ENCODE measurements at places on chromosomes 5 and 9.
A peak's percentile ranks its signal among the peaks of the same experiment; 100 is the strongest.

- no peak for DNase-seq
Observed at GRCh38 chr9:97711223-97711626, 14.1 kb upstream of the XPA start.

- DNase-seq = no peak
Observed at GRCh38 chr5:72394688-72395087, 74.5 kb downstream of the PTCD2 start.

DNA sequence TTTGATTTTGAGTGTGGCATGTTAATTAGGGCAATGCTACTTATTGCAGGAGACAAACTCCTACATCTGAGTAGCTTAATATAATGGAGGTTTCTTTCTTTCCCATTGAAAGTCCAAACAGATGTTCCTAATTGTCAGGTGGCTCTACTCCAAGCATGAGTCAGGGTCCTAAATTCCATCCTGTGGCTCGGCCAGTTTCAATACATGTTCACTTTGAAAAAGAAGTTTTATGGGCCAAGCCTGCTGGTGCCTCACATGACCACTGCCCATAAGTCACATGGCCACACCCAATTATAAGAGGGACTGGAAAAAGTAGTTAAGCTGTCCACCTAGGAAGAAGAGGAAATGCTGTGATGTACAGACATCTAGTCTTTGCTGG lies 170.4 kb downstream of the ARRDC3 start:
- DNase-seq = no peak

GRCh38 chr9:96620832-96621269 lies 1.2 kb upstream of the CDC14B start:
- no peak for DNase-seq

DNA sequence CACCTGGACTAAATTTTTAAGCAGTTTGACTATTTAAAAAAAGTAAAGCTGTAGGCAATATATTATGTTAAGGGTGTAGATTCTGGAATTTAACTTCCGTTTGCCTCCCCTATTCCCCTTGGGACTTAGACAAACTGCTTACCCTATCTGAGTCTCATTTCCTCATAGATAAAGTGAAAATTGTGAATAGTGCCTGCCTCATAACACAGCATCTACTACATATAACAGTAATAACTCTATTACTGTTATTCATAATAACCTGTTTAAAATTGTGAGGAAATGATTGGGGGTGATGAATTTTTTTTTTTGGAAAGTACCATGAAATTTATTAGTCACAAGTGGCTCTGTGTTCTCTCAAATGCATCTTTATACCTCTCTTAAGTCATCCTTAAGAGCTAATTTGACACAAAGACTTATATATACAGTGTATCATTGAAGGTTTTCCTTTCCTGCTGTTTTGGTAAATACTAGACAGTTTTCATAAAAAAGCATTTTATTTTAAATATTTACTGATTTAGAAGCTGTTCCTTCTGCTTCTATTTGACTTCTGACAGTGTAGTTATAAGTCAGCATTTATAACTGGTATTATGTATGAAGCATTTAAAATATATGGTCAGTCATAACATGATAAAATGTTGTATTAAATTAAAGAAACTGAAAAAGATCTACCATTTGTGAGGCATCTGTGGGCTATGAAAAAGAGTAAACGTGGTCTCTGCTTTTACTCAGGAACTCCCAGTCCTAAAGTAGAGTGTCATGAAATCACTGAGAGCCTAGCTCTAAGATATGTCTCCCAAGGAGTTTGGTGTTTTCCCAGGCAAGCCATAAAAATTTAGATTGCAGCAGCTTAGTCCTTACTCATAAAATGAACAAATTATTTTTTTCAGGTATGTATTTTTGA lies 46.4 kb downstream of the MCCC2 start:
- no peak for DNase-seq

- no peak for DNase-seq
Observed at GRCh38 chr5:98110791-98111190, 662.7 kb upstream of the RGMB start.

DNA sequence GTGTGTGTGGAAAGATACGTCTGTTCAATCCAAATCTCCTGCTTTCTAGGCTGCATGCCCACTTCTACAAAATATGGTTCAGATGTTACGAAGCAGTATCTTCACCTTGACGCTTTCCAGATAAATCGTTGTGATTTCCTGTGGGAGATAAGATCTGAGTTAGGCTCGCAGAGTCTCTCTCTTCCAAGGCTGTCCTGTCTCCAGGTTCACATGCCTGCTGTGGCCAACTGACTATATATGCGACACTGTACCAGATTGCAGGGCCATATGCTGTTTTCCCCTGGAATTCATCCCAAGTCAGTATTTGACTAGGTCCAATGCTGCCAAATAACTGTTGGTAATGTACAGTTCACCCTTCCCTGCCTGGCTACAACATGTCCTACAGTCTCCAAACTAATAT lies 47.9 kb downstream of the TMEM252 start:
- no peak for DNase-seq

GRCh38 chr9:6006749-6007057 lies 8.7 kb downstream of the RANBP6 start:
- peak; percentile 82 for DNase-seq

Data from NCI-H2107 (cell line).